ENCODE measurements at places on chromosomes 3 and 15.

DNA sequence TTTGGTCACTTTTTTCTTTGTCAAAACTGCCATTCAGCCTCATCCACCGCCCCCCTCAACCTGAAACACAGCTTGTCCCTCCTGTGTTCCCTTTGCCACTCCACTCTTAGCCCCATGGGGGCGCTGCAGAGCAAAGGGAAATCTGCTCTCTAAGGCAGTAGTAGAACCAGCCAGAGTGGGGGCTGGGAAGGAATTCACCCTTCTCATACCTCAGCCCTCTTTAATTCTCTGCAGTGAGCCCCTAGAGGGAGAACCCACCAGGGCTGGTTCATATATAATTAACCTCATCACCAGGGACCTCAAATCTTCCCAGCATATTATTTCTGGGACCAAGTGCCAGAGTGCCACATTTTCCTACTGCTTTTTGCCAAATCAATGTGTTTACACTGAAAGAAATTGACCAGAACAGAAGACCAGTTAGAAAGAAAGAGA, 2.8 kb upstream of the BCL6 start:
- DNase-seq = peak; percentile 94

- peak; percentile 89 for DNase-seq
These were observed 12.0 kb upstream of the SHC4 start for GRCh38 chr15:48975472-48976419.

DNA sequence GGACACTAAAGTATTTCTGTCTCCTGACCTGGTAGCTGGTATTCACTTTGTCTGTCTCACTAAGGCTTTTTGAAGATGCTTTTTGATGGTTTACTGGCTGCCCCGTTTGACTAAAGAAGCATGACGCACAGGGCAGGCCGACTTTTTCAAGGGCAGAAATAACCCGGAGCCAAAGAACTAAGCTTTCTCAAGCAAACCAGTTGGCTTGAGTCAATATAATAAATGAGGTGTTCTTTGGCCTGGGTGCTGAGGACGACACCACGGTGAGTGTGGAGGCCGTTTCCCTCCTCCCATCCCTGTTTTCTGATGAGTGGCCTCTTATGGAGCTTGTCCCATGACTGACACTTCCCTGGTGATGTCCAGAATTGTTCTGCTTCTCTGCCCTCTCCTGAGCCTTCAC, 220.9 kb downstream of the ITPR1 start:
- DNase-seq = no peak

GRCh38 chr3:58899953-58900298, 149.9 kb downstream of the CFAP20DC start:
- peak; percentile 78 for DNase-seq

DNA sequence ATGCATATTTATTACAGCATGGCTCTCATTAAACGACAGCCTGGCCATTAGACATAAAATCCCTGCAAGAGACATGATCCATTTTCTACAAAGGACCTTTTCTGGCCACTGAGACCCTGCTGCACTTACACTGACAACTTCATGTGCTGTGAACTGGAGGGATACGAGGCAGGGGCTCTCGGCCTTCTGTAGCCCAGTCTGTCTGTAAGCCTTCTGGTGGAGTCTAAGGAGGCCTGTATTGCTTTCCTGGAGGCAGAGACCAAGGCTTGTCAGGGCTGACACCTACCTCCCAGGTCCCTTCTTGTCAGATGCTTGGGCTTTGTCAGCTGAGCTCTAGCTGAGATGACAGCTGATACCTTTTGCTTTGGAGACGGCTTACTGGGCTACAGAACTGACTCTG, 776.9 kb upstream of the ARPP21 start:
- DNase-seq = no peak

DNA sequence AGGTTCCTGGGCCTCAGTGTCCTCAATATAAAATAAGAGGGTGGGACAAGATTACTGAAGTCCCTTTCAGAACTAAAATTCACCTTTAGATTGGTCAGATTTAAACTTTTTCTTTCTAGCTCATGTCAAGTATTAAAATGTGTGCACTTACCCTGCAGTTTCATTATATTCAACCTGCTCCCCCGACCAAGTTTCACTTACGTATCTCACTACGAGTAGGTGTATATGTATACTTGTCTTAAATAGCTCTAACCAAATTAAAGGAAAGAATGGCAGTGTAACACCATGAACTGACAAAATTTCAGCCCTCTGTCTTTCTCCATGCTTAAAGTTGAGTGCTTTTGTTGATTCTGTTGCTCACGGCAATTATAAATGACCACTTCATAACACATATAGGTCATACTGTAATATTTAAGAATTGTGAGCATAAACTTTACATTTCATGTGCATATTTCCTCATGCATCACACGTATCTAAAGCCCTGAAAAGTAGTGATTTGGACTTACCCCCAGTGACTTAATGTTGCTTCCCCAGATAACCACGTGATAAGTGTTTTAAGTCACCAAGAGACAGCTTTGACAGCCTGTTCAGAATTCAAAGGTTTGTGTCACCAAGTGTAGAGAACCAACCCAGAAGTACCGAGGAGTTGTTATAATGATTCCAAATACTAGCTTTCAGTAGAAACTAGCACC, 70.0 kb downstream of the PGPEP1L start:
- DNase-seq = no peak

GRCh38 chr3:71930056-71930991, 145.4 kb upstream of the PROK2 start:
- DNase-seq = peak; percentile 53

DNA sequence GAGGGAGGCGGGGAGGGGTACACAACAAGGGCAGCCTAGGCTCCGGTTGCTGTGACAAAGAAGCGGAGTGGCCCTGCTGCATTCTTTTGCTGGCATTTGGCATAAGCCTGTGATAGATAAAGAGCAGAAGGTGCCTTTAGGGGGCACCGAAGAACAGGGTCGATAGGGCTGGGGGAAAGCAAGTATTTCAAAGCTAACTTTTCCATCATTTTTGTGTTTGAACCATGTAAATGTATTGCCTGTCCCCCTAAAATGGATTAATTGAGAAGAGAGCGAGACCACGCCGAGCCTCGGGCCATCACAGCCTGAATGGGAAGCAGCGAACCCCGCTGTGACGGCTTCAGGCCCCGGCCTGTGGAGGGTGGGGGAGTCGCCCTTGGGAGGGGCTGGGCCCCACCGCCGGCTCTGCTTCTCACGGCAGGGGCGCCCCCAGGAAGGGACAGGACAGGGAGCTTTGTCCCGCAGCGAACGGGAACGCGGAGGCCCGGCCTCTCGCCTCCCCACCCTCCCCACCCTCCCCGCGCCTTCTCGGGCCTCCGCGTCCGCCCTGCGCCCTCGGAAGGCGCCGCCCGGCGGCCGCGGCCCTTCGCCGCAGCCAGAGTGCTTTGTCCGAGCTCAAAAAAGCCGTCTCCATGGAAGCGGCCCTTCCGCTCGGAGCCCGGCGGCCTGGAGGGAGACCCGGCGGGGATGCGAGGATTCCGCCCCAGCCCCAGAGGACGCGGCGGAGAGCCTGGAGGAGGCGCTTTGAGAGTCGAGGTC, 32.4 kb upstream of the ALDH1L1 start:
- DNase-seq = peak; percentile 48

DNA sequence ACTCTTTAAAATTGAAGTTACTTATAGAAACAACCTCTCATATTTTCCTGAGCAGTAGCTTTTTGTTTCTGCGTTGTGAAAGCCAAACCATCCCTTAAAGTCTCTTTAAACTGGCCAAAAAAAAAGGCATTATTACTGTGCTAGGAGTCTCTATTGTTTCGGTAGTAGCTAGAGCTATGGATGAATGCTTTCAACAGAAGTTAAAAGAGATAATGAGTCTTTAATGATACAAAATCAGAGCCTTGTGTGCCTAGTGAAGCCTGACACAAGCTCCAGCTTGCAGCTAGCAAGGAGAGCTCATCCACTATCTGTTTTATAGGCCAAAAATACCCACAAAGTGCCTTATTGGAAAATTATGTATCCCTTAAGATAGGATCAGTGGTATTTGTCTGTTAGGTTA, 360.4 kb upstream of the CDIN1 start:
- DNase-seq = no peak

DNA sequence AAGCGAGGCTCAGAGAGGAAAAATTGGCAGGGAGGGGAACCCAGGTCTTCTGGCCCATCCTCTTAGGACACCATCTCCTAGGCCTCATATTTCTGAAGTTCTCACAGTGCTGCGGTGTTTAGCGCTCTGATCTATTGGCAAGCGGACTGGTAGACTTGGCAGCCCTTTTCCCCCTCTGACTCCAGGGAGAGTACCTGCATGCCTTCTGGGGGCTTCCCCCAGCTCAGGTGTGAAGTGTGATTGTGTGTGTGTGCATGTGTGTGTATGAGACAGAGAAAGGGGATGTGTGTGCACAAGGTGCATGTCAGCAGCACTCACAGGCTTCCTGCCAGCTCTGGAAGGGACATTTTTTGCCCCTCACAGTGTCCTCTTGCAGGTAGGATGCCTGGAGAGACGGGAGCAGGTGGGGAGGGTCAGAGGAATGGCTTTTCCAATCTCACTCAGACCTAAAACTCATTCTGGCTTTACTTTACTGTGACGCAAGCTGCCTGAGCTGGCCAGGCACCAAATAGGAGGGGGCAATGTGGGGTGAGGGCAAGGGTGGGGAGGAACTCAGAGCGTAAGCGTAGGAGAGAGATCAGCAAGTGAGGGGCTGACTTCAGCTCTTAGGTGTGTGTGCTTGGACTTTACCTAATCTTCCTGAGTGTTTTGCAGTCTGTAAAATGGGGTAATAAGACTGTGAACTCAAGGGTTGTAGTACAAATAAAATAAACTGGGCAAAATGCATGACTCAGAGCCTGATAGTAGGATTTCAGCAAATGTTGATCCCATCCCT, 4.0 kb upstream of the IL17RE start:
- peak; percentile 24 for DNase-seq

- peak; percentile 3 for DNase-seq
These were observed 626.1 kb downstream of the CADM2 start for GRCh38 chr3:85584779-85585356.

DNA sequence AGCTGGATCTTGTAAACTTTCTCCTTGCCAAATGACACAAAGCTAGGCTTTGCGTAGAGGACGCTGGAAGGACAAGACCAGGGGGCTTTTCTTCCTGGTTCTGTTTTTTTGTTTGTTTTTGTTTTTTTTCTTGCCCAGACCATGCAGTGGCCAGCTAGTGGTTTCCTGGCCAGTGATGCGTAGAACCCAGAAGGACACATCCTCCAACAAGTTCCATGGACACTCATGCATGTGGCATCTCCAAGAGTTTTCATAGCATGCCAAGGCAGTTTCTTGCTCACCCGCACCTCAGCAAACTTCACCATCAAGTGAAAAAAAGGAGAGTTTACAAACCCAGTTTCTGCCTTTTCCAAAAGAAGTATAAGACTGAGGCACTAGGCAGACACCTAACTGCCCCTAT, 46.1 kb upstream of the TMCO5A start:
- no peak for DNase-seq

DNA sequence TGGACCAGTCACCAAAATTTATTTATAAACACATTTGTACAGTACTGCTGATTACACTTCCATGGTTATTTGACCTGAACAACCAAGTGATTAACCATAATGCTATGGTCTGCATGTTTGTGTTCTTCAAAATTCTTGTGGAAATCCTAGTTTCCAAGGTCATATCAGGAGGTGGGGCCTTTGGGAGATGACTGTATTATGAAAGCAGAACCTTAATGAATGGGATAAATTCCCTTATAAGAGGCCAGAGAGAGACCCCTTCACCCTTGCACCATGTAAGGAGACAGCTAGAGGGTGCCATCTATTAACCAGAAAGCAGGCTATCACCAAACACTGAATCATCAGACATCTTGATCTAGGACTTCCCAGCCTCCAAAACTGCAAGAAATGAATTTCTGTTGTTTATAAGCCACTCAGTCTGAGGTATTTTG, 1.9 kb downstream of the SCAPER start:
- peak; percentile 59 for DNase-seq

GRCh38 chr15:88915354-88915753, 2.2 kb upstream of the MFGE8 start:
- no peak for DNase-seq

DNA sequence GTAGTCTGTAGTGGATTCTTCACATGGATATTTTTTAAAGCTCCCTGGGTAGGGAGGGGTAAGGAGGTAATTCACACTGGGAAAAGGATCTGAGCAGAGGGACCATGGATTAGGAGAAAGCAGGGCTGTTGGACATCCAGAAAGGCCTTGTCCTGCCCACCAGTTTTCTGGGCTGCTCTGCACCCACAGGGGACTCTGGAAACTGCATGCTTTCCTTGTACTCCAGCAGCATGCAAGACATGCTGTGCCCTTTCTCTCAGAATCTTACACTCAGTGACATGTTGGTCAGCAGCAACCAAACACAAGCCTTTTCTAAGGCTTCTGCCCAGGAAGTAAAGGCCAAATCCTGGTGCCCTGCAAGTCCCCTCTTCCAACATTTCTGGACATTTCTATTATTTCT, 2.5 kb upstream of the FBN1 start:
- DNase-seq = peak; percentile 45

DNA sequence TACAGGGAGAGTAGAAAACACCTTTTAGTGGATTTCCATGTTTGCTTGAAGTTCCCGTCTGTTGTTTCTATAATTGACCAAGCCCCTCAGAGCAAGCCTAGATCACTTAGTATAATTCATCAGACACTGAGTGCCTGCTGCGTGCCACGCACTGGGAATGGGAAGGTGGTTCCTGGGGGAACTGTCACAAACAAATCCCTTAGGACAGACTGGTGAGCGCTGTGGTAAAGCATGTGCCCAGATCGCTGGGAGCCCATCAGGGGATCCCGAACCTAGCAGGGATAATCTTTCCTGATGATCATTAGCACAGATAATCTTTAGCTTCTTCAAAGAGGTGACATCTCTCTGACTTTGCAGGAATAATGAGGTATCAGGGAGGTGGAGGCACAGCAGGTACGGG, 9.6 kb downstream of the MRPS11 start:
- no peak for DNase-seq

DNA sequence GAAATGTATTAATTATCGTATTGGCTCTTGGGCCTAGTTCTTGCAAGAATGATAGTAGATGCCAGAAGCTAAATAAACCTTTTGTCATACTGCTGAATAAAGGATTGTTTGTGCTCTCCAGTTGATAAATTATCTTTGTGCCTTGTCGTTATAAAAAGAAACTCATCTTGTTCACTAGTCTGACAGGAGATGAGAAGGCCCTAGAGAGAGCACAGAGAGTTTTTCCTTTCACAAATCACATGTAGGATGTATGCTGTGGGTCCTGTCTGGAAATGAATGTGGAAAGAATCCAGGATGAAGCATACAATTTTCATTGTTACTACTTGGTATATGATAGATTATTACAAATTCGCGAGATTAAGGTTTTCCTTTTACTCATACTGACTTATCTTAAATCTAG, 113.0 kb downstream of the NLGN1 start:
- no peak for DNase-seq

- DNase-seq = peak; percentile 92
These were observed 85.3 kb upstream of the MBNL1 start for GRCh38 chr3:152183473-152183872.

Data from hematopoietic multipotent progenitor cell treated with erythropoietin and hydrocortisone succinate and interleukin-3 and kit ligand, for 6 days (in vitro differentiated cells).